ENCODE measurements at places on chromosomes 13 and 19.

- no peak for DNase-seq
Measured at GRCh38 chr19:45577111-45577905, 7.3 kb downstream of the OPA3 start.

GRCh38 chr13:99967869-99968520 is 3.6 kb downstream of the ZIC5 start:
- DNase-seq = no peak

GRCh38 chr19:4678881-4679790 is 9.0 kb upstream of the MYDGF start:
- DNase-seq = no peak

DNA sequence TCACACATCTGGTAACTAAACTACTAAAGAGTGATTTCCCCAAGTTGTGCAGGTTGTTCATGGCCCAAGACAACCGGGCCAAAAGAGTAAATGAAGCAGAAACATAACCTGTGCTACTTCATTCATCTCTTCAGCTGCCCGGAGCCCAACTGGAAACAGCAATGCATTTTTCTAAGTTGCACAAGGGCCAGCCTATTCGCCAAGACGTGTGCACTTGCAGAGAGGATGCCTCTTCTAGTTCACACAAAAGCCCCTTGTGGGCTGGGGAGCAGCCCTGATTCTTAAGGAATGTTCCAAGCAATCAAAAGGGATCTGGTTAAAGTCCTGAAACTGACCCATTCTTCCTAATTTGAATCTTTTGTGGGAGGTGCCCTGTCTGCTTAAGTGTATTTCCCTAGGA is 275.8 kb downstream of the SHISA2 start:
- no peak for DNase-seq

DNA sequence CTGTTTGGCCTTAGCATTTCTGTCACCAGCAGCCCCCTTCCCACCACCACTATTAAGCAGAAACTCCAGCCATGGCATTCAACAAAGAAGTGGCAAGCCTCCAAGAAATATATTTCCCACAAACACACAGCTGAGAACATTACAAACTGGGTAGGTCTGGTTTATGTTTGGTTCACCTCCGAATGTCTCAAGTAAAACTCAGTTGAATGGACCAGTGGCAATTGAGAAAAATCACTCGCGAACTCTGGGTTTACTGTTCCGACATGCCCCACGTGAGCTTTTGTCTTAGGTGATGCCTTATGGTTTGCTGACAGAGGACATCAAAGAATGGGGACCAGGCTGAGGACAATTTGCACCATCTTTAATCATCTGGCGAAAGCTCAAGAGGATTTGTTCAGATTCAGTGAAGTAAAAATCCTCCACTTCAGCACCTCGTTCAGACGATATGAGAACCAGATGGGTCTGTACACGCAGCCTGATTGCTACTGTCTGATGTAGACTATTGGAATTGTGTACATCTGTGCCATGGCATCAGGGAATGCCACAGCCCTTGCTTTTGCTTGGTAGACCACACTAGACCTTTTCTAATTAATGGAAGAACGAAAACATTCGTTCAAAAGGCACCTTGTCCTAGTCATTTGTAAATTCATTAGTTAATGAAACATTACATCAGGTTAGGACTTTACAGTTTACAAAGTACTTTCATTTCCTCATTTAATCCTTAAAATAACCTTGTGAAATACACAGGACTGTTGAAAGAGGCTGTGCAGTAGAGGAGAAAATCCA is 59.4 kb downstream of the SLC10A2 start:
- no peak for DNase-seq

GRCh38 chr13:108669381-108669780 is 40.0 kb downstream of the MYO16 start:
- no peak for DNase-seq

GRCh38 chr19:17765069-17765618 is 13.9 kb downstream of the FCHO1 start:
- no peak for DNase-seq

GRCh38 chr19:7534531-7535046 is 928 bp upstream of the PNPLA6 start:
- peak; percentile 49 for DNase-seq

GRCh38 chr13:58907347-58907746 is 1256.4 kb downstream of the DIAPH3 start:
- no peak for DNase-seq

GRCh38 chr19:49403404-49404187 is 15.5 kb downstream of the KASH5 start:
- no peak for DNase-seq

DNA sequence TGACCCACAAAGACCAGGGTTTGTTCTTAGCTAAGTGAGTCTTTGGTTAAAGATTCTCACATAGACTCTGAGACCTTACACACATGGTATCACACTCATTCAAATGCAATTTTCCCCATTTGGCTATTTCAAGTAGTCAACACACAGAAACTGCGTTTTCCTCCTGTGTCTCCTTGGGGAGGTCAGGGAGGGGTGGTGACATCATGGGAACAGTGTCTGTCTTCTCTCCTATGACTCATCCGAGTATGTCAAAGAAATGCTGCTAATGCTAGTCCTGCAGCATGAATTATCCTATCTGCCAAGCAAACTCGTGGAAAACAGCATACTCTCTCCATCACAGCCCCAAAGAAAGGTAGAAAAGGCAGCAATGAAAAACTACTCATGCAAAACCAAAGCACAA is 100.2 kb downstream of the ENOX1 start:
- DNase-seq = no peak

DNA sequence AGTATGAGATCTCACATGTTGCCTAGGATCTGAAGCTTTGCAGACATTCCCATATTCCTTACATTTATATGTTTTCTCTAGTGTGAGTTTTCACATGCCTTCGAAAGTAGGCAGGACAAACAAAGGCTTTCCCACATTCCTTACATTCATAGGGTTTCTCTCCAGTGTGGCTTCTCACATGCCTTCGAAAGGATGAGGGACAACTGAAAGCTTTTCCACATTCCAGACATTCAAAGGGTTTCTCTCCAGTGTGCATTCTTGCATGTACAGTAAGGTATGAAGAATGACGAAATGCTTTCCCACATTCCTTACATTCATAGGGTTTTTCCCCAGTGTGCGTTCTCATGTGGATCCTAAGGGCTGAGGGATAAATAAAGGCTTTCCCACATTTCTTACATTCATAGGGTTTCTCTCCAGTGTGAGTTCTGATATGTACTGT is 14.2 kb downstream of the ZNF699 start:
- DNase-seq = no peak

- DNase-seq = no peak
Measured at GRCh38 chr13:76725896-76726295, 160.3 kb downstream of the KCTD12 start.

DNA sequence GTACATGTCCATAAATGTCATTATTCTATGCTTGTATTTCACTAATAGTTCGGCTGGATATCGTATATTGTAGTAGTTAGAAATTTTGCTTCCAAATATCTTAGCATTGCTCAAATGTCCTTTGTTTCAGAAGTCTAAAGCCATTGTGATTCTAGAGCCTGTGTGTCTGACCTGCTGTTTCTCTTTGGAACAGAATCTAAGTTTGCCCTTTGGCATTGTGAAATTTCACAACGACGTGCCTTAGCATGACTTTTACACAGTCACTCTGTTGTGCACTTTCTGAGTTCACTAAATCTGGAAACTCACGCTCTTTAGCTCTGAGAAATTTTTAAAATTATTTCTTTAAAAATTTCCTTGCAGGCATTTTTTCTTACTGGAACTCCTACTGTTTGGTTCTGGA is 152.2 kb downstream of the TBC1D4 start:
- DNase-seq = no peak

- DNase-seq = no peak
Measured at GRCh38 chr13:107580741-107581412, 634.5 kb downstream of the LIG4 start.

DNA sequence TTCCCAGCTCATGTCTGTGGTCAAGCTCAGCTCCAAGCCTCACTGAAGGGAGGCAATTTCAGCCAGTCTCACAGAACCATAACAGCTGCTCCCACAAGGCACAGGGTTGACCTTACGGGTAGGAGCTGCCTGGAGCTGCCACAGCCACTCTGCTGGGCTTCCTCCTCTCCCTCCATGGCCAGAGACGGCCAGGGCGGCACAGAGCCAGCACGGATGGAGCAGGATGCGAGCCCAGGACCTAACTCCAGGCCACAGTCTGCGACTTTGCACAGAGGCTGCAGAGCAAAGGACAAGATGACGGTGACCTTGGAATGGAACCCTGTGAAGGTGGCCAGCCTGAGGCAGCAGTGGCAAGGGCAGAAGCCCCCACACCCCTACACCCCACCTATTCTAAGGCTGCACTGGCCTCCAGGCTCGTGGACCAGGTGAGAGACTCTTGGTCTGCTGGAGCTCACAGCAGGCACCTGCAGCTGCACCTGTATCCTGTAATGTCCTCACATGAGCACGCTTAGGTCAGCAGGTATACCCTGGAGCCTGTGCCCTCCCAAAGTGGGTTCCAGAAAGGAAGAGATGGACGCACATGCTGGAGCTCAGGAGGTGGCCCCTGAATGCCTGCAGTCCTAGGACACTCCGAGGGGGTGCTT is 29.6 kb downstream of the ADPRHL1 start:
- DNase-seq = no peak

- no peak for DNase-seq
Measured at GRCh38 chr13:62932256-62932883, 1516.7 kb upstream of the PCDH20 start.

DNA sequence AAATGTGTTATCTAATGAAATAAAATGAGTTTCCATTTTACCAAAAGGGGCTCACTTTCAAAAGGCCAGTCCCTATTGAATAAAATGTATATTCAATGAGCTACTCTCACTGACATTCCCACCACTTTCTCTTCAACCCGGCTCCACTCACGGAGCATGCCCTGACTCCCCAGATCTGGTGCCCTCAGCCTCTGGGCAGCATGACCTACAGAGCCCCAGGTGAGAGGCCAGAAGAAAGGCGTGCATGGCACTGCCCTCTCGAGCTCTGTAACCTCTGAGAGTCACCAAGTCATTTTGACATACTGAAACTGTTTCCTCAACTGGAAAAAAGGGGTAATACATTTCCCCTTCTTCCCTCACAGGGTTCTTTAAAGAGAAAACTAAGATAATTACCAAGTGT is 25.2 kb upstream of the SIAH3 start:
- DNase-seq = no peak

GRCh38 chr19:35447606-35448469 is at the start of gene FFAR2:
FFAR2 (plus strand) TSS chr19:35448257; CDS start chr19:35449715, 1,458 bp downstream.
- no peak for DNase-seq

DNA sequence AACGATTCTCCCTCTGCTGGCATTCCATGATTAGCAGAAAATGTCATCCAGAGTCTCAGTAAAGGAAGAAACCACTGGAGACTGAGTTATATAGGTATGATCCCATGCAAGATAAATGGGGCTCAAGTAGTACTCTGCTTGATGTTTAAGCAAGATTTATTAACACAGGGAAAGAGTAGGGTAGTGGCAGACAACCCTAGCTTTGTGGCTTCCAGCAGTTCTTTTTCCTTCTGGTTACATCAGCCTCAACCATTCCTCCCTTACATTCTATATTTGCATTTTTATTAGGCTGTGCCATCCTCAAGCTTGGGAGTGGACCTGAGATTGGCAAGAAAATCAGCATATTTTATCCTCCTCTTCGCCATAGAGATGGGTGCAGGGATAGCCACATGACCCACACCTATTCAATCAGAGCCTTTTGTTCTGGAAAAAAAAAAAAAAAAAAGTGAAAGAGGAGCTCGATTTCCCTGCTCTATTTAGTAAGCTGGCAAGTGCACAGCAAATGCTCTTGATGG is 402.1 kb downstream of the ZNF536 start:
- no peak for DNase-seq

GRCh38 chr13:112892426-112893206 is 76.4 kb upstream of the MCF2L start:
- peak; percentile 63 for DNase-seq

GRCh38 chr13:80928241-80928640 is 587.3 kb upstream of the SPRY2 start:
- DNase-seq = no peak

GRCh38 chr13:106562301-106562700 is 5.6 kb downstream of the ARGLU1 start:
- no peak for DNase-seq

DNA sequence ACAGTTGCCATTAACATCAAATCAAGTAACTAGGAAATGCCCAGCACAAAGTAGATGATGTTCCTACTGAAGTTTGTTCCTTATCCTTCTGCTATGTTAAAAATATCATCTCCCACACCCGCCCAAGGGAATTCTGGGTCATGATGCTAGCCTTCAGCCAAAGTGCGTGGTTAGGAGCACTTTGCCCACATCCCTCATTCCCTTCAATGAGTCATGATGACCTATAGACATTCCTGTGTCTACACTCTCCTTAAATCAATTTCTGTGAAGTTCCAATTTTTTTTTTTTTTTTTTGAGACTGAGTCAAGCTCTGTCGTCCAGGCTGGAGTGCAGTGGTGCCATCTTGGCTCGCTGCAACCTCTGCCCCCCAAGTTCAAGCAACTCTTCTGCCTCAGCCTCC is 17.0 kb downstream of the RXFP2 start:
- DNase-seq = no peak

DNA sequence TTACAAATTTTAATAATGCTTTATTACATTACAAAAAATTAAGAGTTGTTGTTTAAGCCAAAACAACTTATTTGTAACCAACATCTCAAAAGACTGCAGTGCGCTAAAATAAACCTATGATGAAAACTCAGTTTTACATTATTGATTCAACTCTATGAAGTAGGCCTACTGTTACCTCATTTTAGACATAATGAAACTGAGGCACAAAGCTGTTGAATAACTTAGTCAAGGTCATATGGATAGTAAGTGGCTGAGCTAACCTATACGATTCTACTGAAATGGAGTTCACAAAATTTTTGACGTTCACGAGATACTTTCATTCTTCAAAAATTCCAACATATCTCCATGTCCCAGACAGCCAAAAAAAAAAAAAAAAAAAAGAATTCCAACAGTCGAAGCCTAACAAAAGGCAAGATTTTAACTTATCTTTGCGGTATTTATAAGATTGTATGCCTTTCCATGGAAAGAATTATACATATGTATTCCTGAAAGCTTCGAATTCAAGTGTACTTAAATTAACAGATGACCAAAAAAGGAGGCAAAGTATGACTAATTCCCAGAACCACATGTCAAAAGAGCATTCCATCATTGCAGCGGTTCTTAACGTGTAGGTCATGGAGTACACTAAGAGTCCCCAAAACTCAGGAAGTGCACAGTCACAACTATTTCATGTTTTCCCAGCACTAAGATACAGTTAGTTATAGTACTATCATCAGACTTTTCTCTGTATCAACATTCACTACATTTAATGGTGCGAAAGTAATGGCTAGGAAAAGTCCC is 69.4 kb downstream of the PSPC1 start:
- no peak for DNase-seq
